ENCODE measurements at places on chromosomes 16 and 17.

DNA sequence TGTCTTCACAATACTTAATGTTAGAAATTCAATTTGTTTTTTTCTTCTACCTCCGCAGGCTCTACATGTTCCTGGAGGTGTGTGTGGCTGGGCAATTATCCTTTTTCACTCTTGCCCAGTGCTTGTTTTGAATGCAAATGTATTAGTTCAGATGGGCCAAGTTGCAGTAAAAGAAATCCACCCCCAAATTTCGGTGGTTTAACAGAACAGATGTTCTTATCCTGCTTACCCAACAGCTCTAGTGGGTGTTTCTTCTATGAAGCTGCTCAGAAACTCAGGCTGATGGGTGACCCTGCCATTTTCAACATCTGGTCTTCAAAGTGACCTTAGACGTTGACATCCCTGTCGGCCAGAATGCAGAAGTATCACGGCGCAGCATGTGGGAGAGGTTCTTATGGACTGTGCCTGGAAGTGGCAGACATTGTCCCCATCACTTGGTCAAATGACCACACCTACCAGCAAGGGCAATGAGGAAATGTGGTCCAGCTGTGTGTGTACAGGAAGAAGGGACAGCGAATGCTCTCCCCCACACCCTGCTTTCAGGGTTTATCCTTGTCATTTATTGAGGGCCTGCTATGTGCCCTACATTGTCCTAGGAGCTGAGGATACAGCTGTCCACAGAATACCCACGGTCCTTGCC, 157.3 kb downstream of the CDH13 start:
- DNase-seq: no peak

GRCh38 chr16:86391984-86392383, 118.3 kb upstream of the FOXF1 start:
- DNase-seq: no peak

DNA sequence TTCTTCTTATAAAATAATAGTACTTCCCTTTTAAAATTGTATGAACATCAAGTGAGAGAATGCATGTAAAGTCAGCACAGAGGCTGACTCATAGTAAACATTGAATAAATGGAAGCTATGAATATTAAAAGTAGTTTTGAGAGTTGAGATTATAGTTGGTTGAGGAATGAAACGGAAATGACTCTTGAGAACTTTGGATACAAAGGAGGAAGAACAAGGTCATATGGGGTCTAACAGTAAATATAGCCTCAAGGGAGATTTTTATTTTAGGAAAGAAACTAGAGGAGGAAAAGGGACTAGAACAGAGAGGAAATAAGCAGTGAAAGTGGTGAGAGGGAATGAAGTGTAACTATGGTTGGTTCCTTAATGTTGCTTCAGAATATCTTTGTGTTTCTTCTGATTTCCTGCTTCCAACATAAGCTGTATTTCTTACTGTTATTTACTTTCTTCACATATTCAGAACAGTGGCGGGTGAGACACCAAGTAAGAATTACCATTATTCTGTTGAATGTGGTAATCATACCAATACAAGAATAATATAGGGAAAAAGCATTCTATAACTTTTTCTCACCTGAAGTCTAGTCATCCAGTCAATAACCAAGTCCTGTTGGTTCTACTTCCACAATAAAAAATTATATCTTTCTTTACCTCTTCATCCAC, 165.1 kb downstream of the CHD9 start:
- DNase-seq: no peak

- DNase-seq: no peak
These were observed 107.8 kb downstream of the YPEL2 start for GRCh38 chr17:59439262-59439661.

- DNase-seq: no peak
These were observed 12.9 kb downstream of the ITGAX start for GRCh38 chr16:31367853-31368252.

DNA sequence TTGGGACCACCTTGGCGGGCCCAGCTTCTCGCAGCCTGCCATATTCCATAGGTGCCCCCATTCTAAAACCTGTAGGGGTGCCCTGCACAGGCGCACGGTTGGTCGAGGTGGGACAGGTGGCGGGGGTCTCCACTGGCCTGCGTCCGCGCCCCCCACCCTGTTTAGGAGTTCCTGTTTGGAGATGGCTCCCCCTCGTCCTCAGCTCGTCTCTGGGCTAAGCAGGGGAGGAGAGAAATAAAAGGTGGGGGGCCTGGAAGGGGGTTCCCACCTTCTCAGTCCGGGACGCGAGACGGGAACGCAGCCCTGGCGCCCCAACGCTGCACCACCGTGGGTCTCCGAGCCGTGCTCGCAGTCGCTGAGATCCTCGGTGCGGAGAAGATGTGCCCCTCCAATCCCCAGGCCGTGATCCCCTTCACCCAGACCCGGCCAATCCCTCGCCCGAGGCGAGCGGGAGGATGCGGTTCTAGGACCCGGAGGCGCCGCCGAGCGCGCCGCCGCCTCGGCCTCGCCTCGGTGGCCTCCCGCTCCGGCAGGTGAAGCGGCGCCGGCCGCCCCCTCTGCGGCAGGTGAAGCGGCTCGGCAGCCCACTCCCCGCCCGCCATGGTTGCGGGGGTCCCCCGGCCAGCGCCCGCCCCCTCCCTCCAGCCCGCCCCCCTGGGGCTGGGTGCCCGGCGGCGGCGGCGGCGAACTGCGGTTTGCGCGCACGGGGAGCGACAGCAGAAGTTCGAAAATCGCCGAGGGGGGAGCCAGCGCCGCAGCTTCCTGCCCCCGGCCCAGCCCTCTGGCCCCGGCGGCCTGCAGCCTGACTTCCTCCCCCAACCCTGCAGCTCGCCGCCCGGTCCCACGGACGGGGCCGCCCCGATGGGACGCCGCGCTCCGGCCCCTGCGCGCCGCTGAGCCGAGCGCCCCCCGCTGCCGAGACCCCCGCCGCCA, at the start of gene FMNL1:
Gene FMNL1, plus strand, starts transcription at position 805 of the 933 bp plus-strand sequence. CDS start 240 bp downstream, outside the sequence.
- DNase-seq: peak; percentile 86

All from lower lobe of right lung (tissue), 2 donors.